ENCODE measurements at places on chromosomes 6 and 20.

GRCh38 chr20:47957135-47957534, 171.9 kb upstream of the SULF2 start:
- no peak for DNase-seq

DNA sequence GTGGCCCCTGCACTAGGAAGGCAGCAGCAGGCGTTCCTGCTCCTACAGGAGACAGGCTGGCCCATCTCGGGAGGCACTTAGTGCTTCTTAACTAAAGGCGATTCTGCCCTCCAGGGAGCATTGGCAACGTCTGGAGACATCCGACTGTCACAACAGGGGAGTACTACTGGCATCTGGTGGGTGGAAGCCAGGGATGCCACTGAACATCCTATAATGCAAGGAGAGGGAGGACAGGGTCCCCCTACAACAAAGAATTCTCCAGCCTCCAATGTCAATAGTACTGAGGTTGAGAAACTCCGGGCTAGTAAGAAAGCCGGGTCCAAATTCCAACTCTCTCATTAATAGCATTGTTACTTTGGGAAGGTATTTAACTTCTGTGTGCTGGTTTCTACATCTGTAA, 119.4 kb upstream of the ARMC2 start:
- peak; percentile 96 for DNase-seq

- no peak for DNase-seq
These were observed 27.9 kb upstream of the ZFP64 start for GRCh38 chr20:52219441-52219840.

DNA sequence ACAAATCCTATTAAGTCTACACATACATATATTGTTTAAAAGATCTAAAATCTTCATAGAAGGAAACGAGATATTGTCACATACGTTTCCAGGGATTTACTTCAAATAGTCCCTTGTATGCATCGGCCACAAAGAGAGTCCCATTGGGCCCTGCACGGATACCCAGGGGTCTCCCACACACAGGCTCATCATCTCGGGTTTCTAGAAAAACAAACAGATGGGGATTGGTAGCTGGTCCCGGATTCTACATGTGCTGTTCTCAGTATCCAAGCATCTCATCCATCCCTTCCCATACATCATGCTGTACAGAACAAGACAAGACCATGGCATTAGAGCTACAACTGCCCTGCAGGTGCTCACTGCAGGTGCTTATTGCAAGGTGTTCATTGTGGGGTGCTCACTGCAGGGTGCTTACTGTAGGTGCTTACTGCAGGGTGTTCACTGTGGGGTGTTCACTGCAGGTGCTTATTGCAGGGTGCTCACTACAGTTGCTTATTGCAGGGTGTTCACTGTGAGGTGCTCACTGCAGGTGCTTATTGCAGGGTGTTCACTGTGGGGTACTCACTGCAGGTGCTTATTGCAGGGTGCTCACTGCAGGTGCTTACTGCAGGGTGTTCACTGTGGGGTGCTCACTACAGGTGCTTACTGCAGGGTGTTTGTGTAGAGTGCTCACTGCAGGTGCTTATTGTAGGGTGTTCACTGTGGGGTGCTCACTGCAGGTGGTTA, 21.0 kb downstream of the APMAP start:
- DNase-seq: no peak

DNA sequence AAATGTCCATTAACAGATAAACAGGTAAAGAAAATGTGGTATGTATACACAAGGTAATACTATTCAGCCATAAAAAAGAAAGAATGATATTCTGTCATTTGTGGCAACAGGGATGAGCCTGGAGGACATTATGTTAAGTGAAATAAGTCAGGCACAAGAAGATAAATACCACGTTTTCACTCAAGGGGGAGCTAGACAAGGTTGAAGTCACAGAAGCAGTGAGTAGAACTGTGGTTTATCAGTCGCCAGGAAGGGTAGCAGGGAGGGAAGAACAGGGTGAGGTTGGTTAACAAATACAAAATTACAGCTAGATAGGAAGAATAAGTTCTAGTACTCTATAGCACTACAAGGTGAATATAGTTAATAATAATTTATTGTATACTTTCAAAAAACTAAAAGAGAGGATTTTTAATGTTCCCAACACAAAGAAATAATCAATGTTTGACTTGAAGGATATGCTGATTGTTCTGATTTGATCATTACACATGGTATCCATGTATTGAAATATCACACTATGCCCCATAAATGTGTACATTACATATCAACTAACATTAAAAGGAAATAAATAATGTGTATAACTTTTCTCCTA, 21.1 kb downstream of the RTN4IP1 start:
- DNase-seq: peak; percentile 72

DNA sequence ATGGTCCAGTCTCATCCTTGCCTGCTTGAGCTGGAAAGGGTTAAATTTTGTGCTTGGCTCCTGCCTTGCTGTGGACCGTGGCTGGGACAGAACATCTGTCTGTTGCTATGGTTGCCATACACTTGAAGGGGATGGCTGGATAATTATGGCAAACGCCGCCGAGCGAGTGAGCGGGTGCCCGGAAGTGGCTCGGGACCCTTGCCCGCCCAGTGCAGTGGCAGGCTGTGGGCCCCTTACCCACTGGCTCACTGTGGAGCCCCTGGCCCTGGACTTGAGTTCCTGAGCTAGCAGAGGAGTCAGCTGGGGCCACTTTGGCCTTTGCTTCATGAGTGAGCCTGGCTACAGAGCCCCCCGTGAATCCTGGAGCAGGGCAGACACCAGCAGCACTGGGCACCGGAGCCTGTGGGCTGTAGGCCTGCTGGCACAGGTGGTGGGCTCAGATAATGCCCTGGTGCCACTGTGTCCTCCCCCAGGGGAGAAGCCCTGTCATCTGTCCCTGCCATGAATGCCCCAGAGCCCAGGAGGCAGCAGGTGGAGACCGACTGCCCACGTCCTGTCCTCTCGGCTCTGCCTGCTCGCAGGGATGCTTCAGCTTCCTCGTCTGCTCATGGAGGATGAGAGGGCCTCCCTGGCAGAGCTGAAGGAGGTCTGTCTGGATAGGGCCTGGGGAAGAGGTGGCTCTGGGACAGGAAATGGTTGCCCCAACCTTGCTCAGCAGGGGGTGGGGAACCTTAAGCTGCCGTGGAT, 25.5 kb upstream of the NOL4L start:
- DNase-seq: peak; percentile 54

Measured in NCI-H524 (cell line).